Hematopoietic multipotent progenitor cell treated with erythropoietin and hydrocortisone succinate and interleukin-3 and kit ligand, for 4 days (in vitro differentiated cells): ENCODE measurements at places on chromosomes 16 and 17.

GRCh38 chr17:17305281-17305801, 2.2 kb downstream of the NT5M start:
- peak; percentile 97 for DNase-seq

- no peak for DNase-seq
Measured at GRCh38 chr16:12081048-12081404, 104.5 kb downstream of the SNX29 start.

- no peak for DNase-seq
Measured at GRCh38 chr16:349211-349610, 3.3 kb downstream of the AXIN1 start.

DNA sequence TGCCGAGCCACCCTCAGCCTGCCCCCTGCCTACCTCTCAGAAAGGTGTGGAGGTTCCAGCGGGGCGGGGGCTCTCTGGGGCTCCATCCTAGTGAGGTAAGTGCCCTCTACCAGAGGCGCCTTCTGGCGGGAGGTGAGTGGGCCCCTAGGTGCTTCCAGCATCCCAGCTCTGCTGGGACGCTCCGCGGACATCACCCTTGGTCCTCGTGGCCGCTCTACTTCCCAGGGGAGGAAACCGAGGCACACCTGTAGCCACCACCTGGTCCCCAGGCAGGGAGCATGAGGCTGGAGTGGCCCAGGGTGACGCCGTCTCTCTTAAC, 1.4 kb downstream of the MCRIP2 start:
- DNase-seq = no peak

- DNase-seq = no peak
Measured at GRCh38 chr17:43562679-43563599, 16.8 kb upstream of the ETV4 start.

DNA sequence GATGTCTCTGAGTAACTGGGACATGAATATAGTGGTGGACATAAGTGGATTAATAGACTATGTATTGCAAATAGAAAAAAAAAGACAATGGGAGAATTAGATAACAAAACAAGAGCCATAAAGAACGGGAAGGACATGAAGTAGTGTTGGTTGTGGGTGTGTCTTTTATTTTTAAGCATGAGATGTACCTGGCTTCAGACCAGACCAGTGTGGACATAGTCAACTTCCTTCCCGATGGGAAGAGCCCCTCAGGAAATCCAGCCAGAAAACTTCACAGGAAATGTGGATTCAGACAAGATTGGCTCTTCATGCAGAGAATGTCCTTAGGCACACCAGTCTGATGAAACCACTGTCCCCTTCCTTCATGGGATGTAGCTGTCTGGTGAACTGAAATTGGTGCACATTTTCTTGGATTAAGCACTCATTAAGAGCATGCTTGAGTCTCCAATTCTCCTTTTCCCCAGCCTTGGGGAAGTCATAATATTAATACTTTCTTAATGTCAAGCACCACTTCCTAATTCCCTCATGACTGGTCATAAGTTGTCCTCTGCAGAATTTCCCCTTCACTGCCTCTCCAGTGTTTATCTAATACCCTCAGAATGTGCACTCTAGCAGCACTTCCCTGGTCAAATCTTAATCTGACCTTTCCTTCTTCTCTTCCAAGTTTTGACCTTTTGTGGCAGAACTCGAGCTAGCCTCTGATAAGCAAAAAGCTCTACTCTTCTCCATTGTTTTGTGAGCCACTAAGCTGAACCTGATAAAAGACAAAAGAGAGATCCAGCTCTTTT, 350.6 kb upstream of the MAF start:
- DNase-seq = peak; percentile 26

DNA sequence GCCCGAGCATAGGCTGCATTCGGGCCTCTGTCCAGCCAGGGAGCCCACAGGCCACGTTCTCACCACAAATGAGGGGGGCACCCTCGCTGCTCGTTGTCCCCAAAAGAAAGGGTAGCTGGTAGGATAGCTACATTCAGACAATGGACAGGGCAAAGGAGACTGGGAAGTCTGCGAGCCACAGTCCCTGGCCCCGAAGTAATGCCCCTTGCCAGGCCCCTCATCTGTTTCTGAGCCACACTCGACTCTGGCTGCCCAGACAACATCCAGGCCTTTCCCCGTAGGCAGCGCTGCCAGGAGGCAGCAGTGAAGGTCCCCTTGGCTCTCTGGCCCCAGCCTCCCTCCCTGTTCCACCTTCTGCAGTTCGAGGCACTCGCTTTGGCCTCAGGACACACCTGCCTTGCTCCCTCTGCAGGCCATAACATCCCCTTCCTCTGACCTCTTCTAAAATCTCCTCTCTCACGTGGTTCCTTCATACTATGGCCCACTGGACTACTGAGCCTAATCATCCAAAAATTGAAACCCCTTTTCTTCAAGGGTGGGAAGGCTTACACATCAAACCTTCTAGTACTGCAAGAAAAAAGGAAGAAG, 12.2 kb downstream of the AIPL1 start:
- DNase-seq = no peak

GRCh38 chr17:46081018-46081320, 81.9 kb downstream of the STH start:
- DNase-seq = peak; percentile 19

GRCh38 chr17:81741049-81741593, 29.0 kb downstream of the SLC25A10 start:
- DNase-seq = no peak

DNA sequence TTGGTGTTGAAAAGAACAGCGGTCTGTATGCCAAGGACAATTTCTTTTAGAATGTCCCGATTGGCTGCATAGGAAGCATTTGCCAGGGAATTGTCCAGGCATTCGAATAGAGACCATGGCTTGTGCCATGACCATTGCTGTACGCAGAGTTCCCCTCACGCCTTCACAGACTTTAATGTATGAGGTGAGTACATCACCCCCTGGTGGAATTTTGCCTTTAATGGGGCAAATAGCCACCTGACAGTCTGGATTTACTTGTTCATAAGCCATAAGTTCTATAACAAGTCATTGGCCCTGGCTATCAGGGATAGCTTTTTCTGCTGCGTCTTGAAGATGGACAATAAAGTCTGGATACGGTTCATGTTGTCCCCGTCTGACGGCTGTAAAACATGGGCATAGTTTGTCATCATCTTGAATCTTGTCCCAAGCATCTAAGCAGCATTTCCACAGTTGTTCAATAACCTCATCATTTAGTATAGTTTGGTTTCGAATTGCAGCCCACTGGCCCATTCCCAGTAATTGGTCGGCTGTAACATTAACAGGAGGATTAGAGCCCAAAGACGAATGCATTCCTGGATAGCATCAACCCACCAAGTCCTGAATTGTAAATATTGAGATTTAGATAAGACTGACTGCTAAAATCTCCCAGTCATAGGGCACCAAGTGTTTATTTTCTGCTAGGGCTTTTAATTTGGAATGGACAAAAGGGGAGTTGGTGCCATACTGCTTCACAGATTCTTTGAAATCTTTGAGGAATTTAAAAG, 67.7 kb upstream of the ARL4D start:
- DNase-seq = peak; percentile 42

DNA sequence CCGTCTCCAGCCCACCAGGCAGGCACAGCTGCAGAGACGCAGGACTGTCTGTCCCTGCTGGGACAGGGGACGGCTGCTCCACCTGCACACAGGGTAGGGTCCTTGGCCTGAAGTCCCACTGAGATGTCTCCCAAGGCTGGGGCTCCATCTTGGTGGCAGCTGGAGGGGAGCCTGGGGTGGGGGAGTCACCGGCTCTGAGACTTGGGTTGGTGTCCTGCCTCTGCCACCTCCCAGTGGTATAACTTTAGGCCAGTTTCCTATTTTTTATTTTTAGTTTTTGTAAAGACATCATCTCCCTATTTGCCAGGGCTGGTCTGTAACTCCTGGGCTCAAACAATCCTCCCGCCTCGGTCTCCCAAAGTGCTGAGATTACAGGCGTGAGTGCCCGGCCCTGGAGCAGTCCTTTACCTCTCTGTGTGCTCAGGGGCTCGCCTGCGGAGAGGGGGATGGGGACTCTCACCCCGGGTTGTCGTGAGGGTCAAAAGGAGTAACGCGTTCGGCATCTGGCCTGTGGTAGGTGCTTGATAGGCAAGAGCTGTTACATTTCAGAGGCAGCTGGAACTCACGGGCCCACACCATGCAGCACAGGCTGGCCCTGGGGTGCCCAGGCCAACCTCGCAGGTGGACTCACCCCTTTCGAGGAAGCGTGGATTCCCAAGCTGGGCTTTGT, 46.6 kb upstream of the DOC2B start:
- DNase-seq = no peak

DNA sequence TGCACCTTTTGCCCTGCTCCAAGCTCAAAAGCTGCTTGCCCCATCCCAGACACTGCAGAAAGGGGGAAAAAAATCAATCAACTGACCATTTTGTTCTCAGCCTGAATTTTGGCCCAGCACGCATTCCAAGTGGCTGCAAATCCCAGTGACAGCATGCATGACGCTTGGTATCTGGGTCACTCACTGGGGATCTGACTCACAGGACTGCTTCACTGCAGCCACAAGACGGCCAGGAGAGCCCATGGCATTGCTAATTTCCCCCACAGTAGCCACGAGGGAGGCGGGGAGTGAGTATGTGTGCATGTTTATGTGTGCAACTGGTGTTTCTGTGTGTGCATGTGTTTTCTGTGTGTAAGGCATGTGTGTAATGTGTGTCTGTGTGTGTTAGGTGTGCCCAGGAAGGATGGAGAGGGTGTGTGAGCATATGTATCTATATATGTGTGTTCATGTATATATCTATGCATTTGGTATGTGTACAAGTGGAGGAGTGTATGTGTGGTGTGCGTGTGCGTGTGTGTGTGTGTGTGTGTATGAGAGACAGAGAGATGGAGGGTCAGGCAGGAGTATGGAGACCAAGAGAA, 33.8 kb downstream of the SDK2 start:
- no peak for DNase-seq

DNA sequence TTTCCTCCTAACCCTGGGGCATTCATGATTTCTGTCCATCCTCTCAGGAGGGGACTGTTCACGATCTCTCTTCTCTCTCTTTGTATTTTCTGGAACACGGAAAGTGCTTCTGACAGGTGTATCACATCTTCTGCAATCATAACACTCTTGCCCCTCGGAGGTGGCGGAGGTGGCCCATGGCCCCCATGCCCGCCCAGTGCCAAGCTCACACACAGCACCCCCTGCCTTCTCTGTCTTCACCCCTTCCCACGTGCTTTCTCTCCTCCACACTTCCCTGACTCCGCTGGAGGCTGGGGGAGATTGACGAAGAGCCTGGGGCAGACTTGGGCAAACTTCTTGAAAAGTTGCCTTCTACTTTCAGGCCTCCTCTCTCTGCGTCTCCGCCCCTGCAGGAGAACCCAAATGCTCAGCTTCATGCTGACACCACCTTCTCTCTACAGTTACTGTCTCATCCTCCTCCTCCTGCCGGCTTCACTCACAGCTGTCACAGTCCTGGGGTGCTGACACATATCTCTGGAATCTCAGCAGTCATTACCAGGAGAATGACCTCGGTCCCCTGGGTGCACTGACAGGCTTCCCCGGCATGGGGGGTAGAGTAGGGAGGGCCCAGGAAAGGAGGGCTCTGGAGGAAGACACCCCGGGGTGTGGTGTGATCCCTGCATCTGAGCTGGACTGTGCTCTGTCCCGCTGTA, 127.1 kb downstream of the ENGASE start:
- DNase-seq = no peak

DNA sequence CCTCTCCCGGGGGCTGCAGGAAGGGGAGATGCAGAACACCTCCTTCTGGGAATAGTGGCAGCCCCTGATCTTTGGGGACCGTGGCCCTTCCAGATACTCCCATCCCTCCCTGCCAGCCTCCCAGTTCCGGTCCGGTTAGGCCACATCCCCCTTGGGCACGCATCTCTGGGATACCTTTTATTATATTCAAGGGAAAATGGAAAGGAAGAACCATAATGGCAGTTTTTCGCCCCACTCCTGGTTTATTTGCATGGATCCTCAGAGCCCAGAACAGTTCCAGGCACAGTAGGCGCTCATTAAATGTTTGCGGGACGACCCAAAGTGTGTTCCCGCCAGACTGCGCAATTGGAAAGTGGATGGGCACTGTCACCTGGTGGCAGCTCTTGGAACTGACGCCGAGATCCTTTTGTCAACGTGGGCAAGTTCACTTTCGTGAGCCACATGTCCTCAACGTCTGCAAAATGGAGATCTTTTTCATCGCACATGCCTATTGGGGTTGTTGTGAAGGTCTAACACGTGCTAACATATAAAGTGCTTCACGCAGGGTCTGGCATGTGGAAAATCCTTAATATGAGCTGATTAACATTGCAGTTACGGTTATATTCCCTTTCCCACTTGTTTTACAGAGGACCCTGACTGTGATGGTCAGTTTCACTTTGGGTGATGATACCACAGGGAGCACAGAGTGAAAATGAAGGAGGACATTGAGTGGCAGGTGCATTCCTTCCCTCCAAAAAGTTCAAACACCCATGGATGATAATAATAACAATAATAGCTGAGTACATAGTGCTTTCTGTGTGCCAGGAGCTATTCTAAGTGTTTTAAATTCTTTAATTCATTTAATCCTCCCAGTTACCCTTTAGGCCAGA, 1.7 kb upstream of the GPRC5B start:
- peak; percentile 89 for DNase-seq

- DNase-seq = peak; percentile 86
Measured at GRCh38 chr17:4711661-4712181, 1.3 kb downstream of the ARRB2 start.
